Activated CD4-positive, alpha-beta T cell treated with anti-CD3 and anti-CD28 coated beads for 36 hours (primary cell): ENCODE measurements at places on chromosomes 2 and 18.

- DNase-seq, result no peak
These were observed 360.4 kb upstream of the ZC3H15 start for GRCh38 chr2:186125625-186126024.

- no peak for DNase-seq
These were observed 133.8 kb upstream of the PKDCC start for GRCh38 chr2:41913921-41914609.

- no peak for DNase-seq
These were observed 44.2 kb upstream of the STAT4 start for GRCh38 chr2:191195021-191195420.

DNA sequence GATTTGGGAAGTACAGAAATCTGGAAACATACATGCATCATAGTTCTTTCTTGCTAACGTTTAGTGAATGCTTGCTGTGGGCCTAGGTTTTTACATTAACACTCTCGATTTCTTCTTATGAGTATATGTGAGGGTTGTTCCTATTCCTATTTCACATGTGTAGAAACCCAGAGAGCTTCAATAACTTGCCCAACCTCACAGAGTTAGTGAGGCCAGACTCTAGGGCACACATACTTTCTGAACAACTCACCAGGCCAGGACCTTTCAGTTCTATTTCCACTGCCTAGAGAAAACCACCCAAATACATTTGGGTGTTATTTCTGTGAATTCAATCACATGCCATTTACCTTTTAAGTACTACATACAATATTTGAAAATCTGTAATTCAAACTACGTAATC lies 8.2 kb upstream of the KCTD1 start:
- no peak for DNase-seq

DNA sequence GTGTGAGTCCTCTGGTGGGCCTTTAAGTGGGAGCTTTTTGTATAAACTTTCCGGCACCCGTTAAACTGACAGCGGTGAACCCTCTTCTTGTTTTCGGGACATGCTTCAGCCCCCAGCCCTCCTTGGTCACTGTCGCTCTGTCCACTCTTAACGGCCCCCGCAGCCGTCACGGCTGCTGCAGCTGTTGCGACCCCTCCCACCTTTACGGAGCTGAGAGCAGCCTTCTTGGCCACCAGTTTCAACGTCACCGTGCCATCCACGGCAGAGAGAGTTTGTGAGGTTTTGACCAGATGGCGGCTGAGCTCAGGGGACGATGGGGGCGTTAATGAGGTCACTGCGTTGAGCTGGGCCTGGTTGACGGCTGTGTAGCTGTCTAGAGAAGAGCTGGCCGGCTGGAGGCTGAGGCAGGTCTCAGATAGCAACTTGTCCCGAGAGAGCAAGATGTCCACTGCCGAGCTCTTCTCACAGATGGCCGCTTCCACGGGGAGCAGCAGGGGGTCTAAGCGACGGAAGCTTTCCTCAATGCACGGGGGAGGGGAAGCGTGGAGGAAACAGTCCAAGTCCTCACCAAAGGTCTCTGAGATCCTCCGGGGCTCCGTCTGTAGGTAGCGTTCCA lies 41.9 kb downstream of the KLF7 start:
- DNase-seq, result no peak

- DNase-seq, result no peak
These were observed 150.6 kb downstream of the PRPF40A start for GRCh38 chr2:152566728-152567069.

DNA sequence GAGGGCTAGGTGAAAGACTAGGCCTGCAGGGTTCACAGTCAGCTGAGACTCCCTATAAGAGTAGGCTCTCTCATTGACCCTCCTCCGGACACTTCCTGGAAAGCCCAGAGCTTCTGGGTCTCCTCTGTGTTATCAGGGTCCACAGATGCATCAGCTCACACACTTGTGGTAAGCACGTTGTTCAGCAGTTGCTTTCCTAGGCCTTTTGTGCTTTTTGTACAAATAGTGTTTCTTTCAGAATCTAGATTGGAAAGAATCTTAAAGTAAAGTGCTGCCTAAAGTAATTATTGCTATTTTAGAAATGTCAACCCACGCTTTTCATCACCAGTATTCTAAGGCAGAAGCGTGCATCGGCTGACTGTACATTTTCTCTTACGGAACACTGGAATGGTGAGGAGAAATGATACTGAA lies 15.5 kb downstream of the SLC9A2 start:
- DNase-seq, result no peak

- no peak for DNase-seq
These were observed 322.3 kb upstream of the EPAS1 start for GRCh38 chr2:45974762-45975408.

GRCh38 chr18:43774497-43774896 lies 497.2 kb upstream of the SYT4 start:
- no peak for DNase-seq

- DNase-seq, result peak; percentile 98
These were observed at the start of gene STAT1 for GRCh38 chr2:191013932-191014652. Gene STAT1, minus strand, starts transcription at chr2:191014171. Its CDS starts 4,168 bp downstream, at chr2:191010003.

DNA sequence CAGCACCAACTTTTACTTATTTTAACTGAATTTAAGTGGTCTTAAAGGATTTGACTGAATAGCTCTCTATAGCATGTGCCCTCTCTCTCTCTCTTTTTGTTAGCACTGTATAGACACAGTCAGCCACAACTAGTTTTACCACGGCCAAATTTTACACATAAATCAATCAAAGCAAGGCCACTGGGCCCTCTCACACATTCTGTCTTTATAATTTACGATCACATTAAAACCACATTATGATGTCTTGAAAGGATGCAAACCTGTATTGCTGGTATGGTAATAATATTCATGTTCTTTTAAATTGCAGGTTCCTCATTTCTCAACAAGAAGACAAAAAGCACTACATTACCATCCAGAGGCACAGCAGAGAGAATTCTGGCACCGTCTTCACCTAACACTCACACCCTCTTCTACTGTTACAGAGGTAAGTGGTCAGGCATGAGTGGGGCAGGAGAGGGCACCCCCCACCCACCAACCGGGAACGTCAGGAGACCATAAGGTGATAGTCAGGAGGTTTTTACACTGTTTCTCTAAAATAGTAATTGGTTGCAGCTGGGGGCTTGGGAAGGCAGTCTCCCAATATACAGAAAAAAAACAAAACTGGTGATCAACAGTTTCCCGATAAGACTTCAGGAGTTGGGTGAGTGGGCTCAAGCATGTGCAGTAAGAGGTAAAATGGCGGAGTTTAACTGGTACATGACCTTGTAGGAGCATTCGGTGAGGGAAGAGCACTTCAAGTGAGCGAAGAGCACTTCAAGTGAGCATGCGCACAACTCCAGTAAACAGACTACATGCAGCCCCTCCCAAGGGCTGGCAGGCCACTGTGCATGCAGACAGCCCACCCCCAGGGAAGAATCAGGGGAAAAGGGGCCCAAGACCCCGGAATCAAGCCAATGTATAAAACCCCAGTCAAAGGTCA lies 296.7 kb downstream of the PIEZO2 start:
- DNase-seq, result no peak

DNA sequence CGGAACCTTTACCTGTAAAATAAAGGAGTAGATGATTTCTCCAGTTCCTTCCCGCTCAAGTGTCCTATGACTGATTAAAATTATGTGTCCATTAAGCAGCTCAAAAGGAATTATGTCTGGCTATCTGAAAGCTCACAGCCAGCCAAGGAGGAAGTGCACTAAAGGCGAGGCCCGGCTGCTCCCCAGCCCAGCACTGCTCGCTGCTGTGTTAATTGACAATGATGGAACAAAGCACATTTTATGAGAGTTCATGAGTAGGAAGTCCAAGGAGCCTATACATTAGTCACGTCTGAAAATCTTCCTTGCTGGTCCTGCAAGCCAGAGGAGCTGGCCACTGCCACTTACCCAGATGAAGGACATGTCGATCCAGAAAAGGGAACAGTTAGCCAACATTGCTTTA lies 14.3 kb downstream of the TTC32 start:
- no peak for DNase-seq

GRCh38 chr2:74834792-74835755 lies 1.1 kb downstream of the HK2 start:
- DNase-seq, result peak; percentile 88

- DNase-seq, result no peak
These were observed 194.4 kb downstream of the TMX3 start for GRCh38 chr18:68520406-68521075.

GRCh38 chr2:218711550-218711929 lies 905 bp downstream of the TTLL4 start:
- DNase-seq, result no peak

- DNase-seq, result no peak
These were observed 69.1 kb downstream of the PHLPP1 start for GRCh38 chr18:62784338-62784965.

- no peak for DNase-seq
These were observed 234.0 kb upstream of the MAP2 start for GRCh38 chr2:209189893-209190292.

GRCh38 chr2:97760480-97761049 lies 47.2 kb downstream of the ZAP70 start:
- no peak for DNase-seq

- DNase-seq, result no peak
These were observed 19.3 kb downstream of the TYMS start for GRCh38 chr18:676736-677135.

DNA sequence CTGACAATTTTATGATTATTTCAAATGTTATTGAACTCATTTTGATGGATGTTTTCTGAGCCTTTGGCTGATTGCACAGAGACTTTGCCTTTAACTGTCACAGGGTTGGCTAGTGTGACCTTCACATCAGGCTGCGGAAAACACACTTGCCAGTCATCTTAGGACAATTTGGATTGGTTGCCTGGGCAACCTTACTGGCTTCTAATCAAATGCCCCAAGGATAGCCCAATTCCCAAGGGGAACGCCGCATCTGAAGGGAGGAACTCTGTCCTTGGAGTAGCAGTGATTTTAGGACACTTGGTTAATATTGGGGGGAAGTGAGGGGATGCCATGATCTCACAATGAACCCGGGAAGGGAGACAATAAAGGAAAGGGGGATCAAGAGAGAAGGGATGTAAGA lies 29.5 kb downstream of the OSBPL6 start:
- DNase-seq, result no peak

- no peak for DNase-seq
These were observed 16.4 kb downstream of the LRRFIP1 start for GRCh38 chr2:237643582-237644380.

- DNase-seq, result no peak
These were observed 10.2 kb upstream of the TMEM247 start for GRCh38 chr2:46469116-46469515.
